Stimulated activated CD8-positive, alpha-beta memory T cell treated with anti-CD3 and anti-CD28 coated beads, Interleukin-15, amount 100 ng/mL, for 24 hours (primary cell): ENCODE measurements at places on chromosomes 6 and 20.

DNA sequence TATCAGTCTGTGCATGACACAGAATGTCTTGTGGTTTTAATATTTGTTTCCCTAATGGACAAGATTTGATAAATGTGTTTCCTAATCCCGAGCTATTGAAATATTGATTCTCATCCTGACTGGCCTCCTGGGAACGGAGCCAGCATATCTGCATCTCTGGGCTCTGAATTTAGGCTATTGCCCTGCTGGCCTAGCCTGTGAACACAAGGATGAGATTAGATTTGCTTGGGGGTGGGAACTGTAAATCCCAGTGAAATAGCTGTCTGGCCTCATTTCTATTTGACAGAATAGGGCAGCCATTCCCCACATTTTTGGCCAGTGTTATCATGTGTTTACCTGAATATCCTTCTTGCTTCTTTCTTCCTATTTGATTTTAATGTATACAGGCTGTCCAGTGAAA is 198.4 kb upstream of the SOX4 start:
- no peak for DNase-seq

- DNase-seq = peak; percentile 57
These were observed at the start of gene SNX14 for GRCh38 chr6:85593438-85594196. TSS of gene SNX14 (minus strand) at chr6:85593858. CDS start at chr6:85593718, 140 bp downstream.

DNA sequence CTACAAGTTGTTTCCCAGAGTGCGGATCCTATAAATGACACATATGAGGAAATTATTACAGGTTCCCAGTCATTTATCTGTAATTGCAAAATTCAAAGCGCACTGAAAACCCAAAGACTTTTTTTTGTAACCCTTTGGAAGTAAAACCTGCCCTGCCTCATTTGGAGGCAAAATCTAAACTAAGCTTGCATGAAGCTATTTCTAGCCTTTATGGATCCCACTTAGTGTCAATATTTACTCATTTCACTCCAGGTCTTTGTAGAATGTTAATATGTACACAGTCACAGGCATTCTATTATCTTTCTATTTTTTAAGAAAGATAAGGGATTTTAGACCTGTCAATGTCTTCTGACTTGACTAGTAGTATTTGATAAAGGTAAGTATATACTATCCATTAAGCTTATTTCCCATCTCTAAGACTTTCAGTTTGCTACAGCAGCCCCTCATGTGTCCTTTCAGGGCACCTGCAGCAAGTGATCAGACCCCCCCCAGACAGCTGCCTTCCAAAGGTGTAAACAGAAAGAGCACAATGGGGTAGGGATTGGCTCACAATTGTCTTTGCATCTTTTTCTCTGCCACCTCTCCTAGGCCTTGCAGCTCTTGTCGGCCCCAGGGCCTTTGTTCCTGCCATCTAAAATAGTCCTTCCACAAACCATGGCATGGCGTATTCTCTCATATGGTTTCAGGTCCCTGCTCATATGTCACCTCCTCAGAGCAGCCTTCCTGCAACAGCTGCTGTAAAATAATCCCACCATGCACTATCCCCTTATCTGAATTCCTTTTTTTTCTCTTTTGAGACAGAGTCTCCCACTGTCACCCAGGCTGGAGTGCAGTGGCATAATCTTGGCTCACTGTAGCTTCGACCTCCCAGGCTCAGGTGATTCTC is 1.3 kb upstream of the REPS1 start:
- DNase-seq = no peak

- no peak for DNase-seq
These were observed 295.9 kb downstream of the GMDS start for GRCh38 chr6:1949538-1949937.

GRCh38 chr6:56036916-56037600 is 161.7 kb upstream of the BMP5 start:
- DNase-seq = no peak

GRCh38 chr6:149335924-149336608 is 18.6 kb downstream of the TAB2 start:
- no peak for DNase-seq

DNA sequence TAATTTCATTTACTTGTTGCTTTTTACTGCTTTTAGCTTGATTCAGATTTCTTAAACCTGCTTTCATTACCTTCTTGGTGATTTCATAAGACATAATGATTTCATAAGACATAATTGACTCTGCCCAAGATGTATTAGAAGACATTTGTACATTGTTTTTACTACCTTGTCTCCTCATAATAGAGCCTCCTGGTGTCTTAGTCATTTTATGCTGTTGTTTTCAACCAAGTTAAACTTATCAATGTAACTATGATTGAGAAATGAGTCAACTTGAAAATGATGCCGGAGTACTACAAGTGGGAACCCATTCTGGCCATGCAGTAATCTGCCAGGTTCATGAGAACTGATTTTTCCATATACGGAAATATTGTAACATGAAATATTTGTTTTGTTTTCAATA is 573.6 kb downstream of the MMUT start:
- DNase-seq = no peak

- no peak for DNase-seq
These were observed 278.3 kb upstream of the PLCB4 start for GRCh38 chr20:8790442-8791074.

- no peak for DNase-seq
These were observed 34.9 kb downstream of the OSTM1 start for GRCh38 chr6:108039681-108040080.

DNA sequence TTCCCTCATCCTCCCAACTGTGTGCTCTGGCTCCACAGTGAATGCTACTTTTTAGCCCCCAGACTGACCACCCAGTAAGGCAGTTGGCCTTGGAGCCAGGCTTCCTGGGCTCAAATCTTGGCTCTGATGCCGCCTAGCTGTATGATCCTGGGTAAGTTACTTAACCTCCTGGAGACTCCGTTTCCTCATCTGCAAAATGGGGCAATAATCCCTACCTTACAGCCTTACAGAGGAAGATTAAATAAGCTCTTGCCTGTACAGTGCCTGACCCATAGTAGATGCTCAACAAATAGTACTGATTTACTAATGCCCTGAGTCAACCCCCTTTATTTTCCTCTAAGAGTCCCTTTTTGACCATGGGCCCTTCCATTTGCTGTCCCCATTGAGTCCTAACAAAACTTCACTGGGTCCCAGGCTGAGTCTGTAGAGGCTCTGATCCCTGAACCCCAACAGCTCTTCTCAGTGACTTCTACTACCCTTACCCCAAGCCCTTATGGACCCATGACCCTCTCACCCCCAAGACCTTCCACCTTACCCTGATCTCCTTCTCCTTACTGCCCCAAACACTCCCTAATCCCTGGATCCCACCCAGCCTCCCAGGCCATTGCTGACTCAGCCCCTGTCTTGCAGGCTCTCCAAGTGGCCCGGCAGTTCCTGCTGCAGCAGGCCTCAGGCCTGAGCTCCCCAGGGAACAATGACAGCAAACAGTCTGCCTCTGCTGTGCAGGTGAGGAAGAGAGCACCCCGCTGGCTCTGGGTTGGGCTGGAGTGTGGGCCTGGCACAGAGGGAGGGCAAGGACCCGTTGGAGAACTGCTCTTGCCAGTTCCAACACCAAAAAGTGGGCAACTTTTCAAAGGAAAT is 31.4 kb downstream of the FOXP4 start:
- DNase-seq = no peak

DNA sequence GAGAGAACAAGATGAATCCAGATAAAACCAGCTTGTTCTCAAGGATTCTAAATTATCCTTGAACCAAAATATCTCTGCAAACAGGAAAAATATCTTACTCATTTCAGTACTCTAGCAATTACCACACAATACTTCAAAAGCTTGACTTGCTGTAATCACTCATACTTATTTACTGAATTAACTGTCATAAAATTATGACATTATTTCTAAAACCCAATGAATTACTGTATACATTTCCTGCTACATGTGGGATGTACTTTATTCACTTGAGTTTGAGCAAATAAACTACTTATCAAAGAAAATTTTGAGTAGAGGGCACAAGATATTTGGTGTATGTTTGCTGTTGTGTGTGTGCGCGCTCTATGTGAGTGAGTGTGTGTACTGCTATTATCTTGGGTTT is 9.7 kb downstream of the EIF2S2 start:
- no peak for DNase-seq

DNA sequence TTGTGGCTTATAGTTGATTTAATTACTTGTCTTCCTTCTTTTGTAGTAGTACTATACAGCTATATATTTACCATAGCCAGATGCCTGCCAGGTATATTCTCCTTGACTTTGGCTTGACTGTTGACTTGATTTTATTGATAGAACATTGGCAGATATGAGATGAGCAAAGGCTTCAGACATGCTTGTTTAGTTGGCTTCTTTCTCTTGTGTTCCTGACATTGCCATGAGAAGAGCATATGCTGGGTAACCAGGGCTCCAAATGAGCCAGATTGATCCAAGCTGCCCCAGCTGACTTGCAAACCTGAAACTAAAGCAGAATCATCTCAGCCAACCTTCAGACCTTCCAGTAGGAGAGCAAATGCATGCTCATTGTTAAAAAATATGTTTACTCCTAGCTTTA is 508.1 kb upstream of the BTBD3 start:
- DNase-seq = no peak

- DNase-seq = no peak
These were observed 2.1 kb downstream of the ZC3H12D start for GRCh38 chr6:149482545-149483333.

GRCh38 chr6:67736161-67736560 is 898.9 kb upstream of the ADGRB3 start:
- no peak for DNase-seq

DNA sequence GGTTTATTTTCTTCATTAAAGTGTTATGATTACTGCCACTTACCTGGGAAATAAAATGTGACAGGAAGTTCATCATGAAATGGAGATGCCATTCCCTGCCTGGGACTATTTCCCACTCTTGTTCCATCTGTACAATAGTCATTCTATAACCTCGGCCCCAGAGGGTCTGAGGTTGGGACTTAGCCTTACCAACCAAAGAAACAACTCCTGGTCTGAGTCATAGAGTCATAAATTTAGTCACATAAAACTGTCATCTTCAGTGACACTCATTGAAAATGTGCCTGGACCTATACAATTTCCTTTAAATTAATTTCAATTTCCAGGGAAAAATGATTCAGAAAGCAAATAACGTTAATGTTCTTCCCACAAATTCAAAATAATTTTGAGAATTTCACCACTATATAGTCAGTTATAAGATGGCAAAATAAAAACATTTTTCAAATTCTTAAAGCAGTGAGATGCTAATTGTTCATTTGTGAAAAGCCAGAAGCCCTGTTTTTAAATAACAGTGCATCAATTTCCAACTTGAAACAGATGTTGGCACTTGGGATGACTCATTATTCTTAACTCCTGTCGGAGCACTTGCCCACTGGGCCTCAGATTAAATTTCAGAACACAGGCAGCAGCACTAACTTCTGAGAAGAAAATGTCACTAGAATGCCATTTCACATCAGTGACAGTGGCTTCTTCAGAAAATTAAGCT is 201.2 kb upstream of the SMLR1 start:
- no peak for DNase-seq

- DNase-seq = no peak
These were observed 29.0 kb upstream of the BCLAF1 start for GRCh38 chr6:136318676-136319075.

DNA sequence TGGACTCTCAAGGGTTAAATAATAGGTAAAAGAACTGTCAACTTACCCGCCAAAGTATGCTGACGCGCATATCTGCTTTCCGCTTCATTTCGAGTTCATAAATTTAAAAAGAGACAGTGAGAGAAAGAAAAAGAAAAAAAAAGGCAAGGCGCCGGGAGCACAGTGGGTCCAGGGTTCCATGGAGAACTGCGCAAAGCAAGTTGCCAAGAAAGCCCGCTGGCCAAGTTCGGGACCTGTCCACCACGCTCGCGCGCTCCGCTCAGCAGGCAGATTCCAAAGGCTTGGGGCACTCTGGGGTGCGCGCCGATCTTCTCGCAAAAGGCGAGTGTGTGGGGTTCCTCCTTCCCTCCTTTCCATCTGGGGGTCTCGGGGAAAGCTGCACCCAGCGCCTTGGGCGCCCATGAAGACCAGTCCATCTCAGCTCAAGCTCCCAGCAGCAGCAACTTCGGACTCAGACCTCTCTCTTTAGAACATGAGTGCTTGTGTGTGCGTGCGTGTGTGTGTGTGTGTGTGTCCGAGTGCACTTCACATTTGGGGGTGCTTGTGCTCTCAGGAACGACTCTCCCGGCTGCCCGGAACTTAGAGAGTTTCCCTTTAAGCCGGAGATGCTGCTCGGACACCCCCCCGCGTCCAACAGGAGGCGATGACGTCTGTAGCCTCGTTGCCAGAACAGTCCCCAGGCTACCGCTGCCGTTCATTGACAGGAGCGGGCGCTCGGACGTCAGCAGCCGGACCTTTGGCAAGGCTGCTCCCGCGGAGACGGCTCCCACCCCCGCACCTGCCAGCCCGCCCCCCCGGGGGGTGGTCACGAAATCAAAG is 180.0 kb downstream of the TBXT start:
- no peak for DNase-seq

- no peak for DNase-seq
These were observed 50.1 kb downstream of the FOXC1 start for GRCh38 chr6:1659816-1660215.

GRCh38 chr6:7685276-7685675 is 40.6 kb upstream of the BMP6 start:
- DNase-seq = no peak

GRCh38 chr6:131258010-131258652 is 122.9 kb downstream of the AKAP7 start:
- no peak for DNase-seq

- DNase-seq = no peak
These were observed 26.5 kb downstream of the PTPRK start for GRCh38 chr6:128493877-128494276.

GRCh38 chr6:53461696-53462095 is 83.2 kb downstream of the GCLC start:
- no peak for DNase-seq

DNA sequence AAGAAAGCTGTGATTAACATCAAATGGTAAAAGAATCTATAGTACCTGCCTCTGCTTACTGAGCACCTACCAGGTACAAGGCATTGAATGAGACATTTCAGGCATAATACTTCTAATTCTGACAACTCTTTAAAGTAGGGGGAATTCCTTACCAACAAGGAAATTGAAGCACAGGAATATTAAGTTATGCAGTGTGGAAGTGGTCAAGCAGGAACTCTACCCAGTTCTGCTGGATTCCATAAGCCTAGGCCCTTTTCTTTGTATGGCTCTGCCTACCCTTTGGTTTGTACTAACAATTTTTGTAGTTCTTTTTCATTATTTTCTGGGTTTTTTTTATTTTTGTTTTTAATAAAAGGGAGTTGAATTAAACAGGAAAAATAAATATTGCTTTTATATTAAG is 114.5 kb downstream of the MAP3K5 start:
- no peak for DNase-seq
